GM04504 (cell line): ENCODE measurements at places on chromosomes 4 and X.

- no peak for DNase-seq
Observed at GRCh38 chrX:125395626-125396025, 76.0 kb downstream of the TEX13C start.

- DNase-seq = no peak
Observed at GRCh38 chr4:95526075-95526474, 22.7 kb downstream of the UNC5C start.

DNA sequence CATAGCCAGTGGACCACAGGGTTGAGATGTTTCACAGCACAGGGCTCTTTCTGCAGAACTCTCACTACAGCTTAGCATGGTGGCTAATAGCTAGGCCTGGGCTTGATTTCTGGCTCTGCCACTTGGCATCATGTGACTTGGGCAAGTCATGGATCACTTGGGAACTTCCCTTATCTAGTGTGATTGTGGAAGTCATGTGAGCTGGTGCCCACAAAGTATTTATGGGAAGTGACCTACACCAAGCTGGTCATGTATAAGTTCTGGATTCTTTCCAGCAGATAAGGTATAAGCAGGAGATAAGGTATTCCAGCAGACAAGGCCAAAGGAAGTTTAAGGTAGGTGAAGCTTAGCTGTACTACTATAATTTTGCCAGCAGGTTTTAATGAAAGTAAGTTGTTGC, 61.0 kb downstream of the REELD1 start:
- DNase-seq = no peak

DNA sequence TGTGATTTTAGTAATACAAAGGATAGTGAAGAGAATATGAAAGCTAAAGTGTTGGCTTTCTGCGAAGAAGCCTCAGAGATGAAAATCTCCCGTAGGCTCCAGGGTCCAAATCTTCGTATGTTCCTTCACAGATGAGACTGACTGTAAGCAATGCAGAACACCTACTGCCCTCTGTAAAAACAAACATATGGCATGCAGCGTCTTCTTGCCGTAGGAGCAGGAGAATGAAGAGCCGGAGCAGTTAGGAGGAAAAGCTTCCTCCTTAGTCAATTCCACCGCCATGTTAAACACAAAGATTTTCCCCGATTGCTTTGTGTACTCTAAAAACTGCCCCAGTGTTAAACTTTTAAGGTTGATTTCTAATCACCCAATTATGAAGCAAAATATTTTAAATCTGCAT, 22.5 kb downstream of the RWDD4 start:
- DNase-seq = no peak

- DNase-seq = peak; percentile 79
Observed at GRCh38 chr4:126899331-126899801, 733.4 kb upstream of the INTU start.

- peak; percentile 59 for DNase-seq
Observed at GRCh38 chrX:115018944-115019343, 1.5 kb upstream of the IL13RA2 start.

DNA sequence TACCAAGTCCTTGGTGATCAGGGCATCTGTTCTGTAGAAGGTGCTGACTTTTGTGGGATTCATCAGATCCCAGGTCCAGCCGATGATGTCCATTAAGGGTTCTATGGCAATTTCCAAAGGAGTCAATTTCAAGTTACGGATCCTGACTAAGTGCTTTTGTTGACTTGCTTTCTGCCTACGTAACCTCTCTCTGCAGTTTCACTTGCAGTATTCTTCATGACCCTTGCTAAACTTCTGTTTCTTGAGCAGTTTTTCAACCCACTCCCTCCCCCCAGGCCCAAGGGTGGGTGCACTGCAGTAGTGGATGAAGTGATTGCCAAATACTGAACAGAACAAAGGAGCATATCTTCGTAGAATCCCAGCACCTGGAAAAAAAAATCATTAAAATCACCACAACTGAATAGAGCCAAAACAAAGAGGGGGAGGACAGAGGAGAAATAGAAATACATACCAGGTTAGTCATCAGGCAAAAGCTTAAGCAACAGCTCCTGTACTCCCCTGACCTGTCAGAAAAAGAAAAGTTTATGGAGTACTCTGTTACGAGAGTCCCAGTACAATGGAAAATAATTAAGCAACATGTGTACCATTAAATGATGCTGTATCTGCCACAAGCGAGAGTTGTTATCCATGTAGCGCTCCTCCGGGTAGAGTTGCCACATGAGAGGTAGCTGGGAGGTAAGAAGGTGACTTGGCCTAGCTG, 5.8 kb downstream of the CMC4 start:
- DNase-seq = peak; percentile 3

DNA sequence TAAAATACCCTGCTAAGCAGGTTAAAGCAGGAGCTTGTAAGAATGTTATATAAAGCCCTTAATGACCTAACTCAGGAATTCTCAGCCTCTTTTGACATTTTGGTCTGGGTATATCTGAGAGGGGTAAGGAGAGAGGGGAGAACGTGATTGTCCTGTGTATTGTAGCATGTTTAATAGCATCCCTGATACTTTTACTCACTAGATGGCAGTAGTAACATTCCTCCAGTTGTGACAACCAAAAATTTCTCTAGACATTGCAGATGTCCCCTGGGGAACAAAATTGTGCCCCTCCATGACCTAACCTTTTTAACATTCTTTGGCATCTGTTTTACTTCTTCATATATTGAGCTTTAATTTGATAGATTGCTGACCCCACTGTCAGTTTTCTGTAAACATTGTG, 17.9 kb downstream of the SMARCA5 start:
- no peak for DNase-seq

- no peak for DNase-seq
Observed at GRCh38 chrX:80306007-80306406, 114.2 kb upstream of the TENT5D start.

- no peak for DNase-seq
Observed at GRCh38 chrX:68902706-68903504, 74.1 kb downstream of the EFNB1 start.

DNA sequence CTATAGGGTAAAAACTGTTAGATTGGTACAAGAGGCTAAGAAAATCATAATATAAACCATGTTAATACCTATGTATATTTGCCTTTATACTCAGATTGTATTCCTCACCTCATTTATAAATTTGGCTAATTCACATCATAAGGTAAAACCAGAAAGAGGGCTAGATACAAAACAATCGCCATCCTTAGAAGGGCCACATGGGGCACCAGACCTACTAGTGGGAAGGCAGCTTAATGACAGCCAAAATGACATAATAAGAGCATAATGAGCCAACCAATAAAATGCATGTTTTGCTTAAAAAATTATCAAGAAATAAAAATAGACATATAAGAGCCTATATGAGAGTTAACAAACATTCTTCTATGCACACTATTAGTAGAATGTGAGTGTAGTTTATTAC, 107.3 kb upstream of the PRDX4 start:
- no peak for DNase-seq

DNA sequence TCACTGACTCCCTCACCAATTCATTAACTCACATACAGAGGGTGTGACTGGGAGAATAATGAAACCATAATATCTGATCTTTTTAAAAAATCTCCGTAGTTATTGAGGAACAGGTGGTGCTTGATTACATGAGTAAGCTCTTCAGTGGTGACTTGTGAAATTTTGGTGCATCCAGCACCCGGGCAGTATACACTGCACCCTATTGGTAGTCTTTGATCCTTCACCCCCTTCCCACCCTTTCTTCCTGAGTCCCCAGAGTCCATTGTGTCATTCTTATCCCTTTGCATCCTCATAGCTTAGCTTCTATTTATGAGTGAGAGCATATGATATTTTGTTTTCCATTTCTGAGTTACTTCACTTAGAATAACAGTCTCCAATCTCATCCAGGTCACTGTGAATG, 1143.8 kb downstream of the PCDH19 start:
- DNase-seq = no peak

DNA sequence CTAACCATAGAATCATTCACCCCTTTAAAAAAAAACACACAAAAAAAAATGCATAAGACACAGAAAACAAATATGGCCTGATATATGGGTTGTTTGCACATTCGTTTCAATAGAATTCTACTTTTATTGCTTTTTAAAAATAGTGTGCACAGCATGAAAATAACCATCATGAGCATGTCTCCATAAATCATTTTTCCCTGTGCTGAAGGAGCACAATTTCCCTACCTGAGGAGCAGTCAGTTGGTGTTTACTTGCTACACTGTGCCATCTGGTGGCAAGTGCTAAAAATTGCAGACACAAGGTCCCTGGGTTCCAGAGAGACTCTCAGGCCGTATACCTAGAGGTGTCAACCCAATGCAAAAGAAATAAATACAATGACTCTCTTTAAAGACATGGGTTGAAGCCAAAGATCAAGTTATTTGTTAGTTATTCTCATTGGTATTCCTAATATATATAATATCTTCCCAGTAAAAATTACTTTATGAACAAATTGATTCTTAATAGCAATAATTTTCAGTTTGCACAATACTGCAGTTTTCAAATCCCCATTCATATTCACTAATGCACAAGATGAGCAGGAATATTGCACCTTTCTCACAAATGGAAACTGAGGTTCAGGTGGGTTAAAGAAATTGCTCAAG, 551.4 kb downstream of the IQCM start:
- DNase-seq = peak; percentile 71

DNA sequence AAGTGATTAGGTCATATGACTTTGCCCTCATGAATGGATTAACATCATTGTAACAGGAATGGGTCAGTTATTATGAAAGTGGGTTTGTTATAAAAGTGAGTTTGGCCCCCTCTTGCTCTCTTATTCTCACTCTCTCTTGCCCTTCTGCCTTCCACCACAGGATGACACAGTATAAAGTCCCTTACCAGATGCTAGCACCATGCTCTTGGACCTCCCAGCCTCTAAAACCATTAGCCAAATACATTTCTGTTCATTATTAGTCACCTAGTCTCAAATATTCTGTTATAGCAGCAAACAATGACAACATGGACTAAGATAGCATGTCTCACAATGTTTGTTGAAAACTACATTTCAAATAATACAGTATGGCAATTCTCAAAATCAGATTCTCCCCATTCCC, 59.7 kb downstream of the RWDD4 start:
- DNase-seq = no peak

- no peak for DNase-seq
Observed at GRCh38 chrX:68719904-68720614, 72.6 kb downstream of the STARD8 start.

GRCh38 chrX:47507153-47507867, 24.3 kb upstream of the ZNF41 start:
- no peak for DNase-seq

DNA sequence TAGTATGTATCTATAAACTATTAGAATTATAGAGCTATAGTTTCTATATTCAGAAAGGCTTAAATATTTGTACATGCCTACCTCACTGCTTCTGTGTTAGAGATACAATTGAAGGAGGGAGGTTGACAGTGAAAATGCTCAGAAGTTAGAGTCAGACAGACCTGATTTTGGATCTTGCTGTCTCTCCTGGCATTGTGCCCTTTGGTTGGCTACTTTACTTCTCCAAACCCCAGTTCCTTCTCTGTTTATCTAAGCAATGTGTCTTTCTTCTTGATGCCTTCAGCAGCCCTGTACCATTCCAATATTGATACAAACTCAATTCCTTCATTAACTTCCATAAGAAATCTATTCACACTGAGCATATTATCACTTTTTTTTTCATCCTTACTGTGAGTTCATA, 28.7 kb downstream of the CCNG2 start:
- no peak for DNase-seq

DNA sequence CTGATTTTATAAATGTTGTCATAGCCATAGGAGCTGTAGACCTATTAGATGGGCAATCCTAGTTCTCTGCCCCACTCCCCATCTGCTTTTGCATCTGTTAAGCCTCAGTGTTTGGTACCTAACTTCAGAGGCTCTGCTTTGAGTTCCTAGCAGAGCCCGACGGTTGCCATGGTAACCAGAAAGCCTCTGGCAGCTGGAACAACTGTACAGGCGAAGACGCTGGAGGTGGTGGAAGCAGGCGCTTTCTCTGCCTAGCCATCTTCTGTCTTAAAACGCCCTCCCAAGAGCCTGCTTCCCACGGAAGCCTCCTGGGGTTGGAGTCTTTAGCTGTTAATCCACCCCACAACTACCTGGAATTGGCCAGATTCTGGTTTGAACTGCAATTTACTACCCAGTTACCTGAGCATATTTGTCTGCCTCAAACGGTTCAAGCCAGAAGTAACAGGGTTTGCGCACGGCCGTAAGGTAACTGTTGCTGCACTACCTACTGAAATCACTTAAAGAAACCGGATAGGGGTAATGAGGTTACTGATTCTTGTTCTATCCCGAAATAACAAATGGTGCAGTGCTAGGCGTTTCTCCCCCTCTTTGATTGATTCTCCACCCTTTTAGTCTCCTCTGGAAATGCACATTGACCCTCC, 1.0 kb upstream of the GABRG1 start:
- DNase-seq = no peak

DNA sequence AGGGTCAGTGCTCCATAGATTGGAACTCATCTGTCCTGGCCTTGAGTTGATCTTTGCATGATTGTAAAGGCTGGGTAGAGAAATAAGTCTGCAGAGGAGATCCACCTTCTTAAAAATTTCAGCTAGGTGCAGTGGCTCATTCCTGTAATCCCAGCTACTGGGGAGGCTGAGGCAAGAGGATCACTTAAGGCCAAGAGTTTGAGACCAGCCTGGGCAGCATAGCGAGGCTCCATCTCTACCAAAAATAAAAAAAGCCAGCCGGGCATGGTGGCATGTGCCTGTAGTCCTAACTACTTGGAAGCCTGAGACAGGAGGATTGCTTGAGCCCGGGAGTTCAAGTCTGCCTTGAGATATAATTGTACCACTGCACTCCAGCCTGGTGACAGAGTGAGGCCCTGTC, 476 bp upstream of the CXCR3 start:
- no peak for DNase-seq

GRCh38 chrX:108186811-108187210, 95.2 kb downstream of the ATG4A start:
- DNase-seq = peak; percentile 10

DNA sequence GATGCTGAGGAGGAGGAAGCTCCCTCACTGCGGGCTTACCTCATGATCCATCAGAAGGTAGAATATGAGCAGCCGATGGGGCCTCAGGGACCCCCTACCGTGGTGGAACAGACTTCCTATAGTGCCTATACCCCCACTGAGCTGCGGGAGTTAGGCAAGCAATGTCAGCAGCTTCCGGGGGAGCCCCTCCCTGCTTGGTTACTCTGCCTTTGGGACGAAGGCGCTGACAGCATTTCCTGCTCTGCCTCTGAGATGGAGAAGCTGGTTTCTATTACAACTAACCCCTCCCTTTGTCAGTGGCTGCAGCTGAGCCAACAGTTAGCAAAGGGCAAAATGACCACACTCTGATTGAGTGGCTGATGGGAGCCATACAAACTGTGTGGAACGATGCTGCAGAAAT, 430.7 kb downstream of the IDS start:
- DNase-seq = peak; percentile 22

GRCh38 chrX:80207327-80207726, 192.8 kb downstream of the TBX22 start:
- no peak for DNase-seq

- DNase-seq = no peak
Observed at GRCh38 chr4:185524888-185525863, 10.1 kb downstream of the PDLIM3 start.

DNA sequence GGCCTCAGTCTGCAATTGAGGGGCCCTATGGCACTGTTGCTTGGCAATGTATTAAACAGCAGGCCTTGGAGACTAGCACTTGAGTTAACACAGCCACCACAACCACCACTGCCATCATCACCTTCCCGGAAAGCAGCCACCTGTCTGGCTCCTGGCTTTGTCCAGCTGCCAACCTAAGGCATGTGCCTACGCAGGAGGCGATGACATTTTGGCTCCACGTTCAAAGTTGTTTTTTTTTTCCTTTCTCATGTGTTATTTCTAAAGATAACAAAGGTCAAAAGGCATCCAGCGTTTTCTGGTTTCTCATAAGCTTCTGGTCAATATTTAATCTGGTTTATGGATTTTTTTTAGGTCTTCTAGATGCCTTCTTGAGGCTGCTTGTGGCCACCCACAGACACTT, 7.5 kb downstream of the CLDN2 start:
- DNase-seq = no peak
